ENCODE measurements at places on chromosomes 5 and 9. TPM values are rescaled to one million over a fixed set of nuclear protein-coding genes. Genes with fewer than 3 reads are reported as not detected.

NUTM2G gene
- not detected for total RNA-seq

HABP4 gene
- 4.7 TPM for total RNA-seq

PSD2 gene
- total RNA-seq: not detected

DOLPP1 gene
- 13.2 TPM for total RNA-seq

TAF1L gene
- under 0.01 TPM for total RNA-seq

ARHGEF28 gene
- 68.7 TPM for total RNA-seq

ARSK gene
- total RNA-seq: 10.9 TPM

STPG3 gene
- total RNA-seq: not detected

CCDC183 gene
- total RNA-seq: not detected

CPLANE1 gene
- 9.2 TPM for total RNA-seq

RORB gene
- 0.21 TPM for total RNA-seq

TMEM215 gene
- total RNA-seq: not detected

C9orf43 gene
- not detected for total RNA-seq

PCDHA1 gene
- total RNA-seq: not detected
